A549 (cell line): ENCODE measurements at places on chromosomes 4 and X. TPM values are rescaled to one million over a fixed set of nuclear protein-coding genes. Genes with fewer than 3 reads are reported as not detected.
A peak's percentile ranks its signal among the peaks of the same experiment; 100 is the strongest.

Gene KIAA1210
- not detected in 3 replicates for polyA plus RNA-seq

Gene FDCSP
- not detected in 3 replicates for polyA plus RNA-seq

Gene APBB2
- 8.3 to 9.9 TPM (median 9.6 TPM) in 3 replicates for polyA plus RNA-seq

Gene ERAS
- polyA plus RNA-seq, result 0.06 to 0.07 TPM in 2 of 3 replicates, not detected in the other

- DNase-seq, result no peak
These were observed 73.0 kb downstream of the FAT4 start for GRCh38 chr4:125387770-125388169.

DNA sequence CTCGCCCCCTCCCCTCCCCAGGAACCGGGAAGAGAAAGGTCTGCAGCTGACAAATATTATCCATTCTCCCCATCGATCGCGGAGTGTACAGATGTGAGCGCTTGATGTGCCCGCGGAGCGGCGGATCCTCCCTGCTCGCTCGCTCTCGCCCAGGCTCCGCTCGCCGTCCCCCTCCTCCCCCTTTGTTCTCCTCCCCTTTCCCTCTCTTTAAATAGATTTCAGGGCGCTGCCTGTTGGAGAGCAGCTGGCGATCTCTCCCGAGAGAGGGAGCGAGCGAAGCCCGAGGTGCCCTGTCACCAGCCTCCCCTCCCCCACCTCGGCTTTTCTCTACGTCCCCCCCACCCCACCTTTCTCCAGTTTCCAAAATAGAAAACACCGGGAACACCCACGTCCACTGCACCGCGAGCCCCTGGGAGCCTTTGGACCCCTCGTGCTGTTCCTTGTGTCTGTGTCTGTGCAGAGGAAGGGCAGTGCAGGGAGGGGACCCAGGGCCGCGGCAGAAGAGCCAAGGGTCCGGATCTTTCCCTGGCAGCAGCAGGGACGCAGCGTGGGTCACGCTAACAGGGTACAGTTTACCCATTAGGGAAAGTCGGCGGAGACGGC lies 56.6 kb upstream of the BCOR start:
- peak; percentile 53 for DNase-seq

GRCh38 chr4:89358935-89359638 lies 51.5 kb upstream of the GPRIN3 start:
- DNase-seq, result no peak

- no peak for DNase-seq
These were observed 90.2 kb downstream of the DIPK2B start for GRCh38 chrX:45110494-45110893.

DNA sequence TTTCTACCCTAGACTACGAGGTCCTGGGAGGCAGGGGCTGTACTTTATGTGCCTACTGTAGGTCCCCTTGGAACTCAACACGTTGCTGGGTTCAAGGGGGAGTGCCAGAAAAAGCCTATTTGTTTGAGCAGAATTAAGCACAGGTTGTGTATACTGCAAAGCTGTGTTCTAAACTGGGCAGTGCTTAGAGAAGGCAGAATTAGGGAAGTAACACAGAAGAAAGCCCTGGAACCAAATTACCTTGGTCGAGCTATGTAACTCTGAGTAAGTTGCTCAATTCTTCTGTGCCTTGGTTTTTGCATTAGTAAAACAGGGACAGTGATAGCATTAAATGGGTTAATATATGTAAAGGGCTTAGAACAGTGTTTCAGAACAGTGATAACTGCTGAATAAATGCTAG lies 245.0 kb upstream of the SFRP2 start:
- DNase-seq, result no peak

DNA sequence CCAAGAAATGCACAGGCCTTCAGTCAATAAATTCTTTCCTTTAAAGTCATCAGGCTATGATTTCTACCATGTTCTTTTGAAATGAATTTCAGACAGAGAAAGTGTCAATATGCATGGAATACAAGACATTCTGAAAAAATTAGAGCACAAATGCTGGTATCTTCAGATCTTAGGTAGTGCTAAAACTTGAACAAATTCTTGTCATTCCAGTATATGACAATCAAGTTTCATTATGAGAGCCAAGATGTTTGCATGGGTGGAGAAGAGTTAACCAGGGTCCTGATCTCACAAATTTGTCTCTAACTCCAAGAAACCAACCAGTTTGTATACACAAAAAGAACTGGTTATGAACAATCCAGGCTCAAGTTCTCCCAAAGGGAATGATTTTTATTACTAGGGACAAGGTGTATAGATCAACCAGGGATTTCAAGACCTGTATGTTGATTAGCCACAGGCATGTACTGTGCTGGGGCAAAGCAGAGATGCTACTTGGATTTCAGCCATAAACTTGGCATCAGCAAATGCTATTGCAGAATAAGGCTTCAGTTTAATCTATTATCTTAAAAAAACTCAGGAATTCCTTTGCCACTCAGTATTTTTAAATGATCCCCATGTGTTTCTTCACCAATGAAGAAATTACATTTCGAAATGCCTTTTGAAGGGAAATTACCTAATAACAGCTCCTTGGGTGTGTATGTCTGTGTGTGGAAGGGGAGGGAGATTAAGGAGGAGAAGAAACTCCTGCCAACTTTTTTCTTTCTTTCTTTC lies 69.7 kb downstream of the FANCB start:
- DNase-seq, result no peak

DNA sequence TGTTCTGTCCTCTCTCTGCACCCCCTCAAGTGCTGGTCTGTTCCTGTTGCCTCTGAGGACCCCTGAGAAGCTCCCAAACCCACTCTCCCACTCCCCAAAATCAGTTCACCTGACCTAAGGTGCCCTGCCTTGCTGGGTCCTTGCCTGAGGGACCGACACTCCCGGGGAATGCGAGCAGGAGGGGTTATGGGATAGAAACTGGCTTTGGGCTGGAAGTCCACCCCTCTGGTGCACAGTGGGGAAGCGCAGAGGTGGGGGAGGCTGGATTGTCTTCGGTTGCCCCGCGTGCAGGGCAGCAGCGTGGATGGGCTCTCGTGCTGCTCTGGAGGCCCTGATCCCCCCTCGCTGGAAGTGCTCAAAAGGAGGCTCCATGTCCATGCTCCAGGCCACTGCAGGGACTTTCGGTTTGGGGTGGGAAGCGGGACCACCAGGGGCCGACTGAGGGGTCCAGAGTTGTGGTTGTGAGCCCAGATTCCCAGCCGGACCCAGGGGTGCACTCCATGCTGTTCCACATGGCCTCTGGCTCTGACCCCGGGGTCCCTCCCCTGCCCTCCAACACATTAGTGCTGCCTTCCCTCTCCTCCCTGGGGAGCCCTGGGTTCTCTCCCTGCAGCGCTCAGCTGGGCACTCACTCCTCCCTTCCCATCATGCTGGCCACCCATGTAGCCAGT lies 7.6 kb downstream of the SORCS2 start:
- DNase-seq, result no peak
